Calu3 (cell line): ENCODE measurements at places on chromosomes 12 and 14. TPM values are rescaled to one million over a fixed set of nuclear protein-coding genes. Genes with fewer than 3 reads are reported as not detected.

GRCh38 chr12:12051668-12052067 lies 19.1 kb upstream of the BCL2L14 start:
- no peak for DNase-seq

C3AR1 gene
- not detected in 2 replicates for total RNA-seq

- no peak for DNase-seq
Measured at GRCh38 chr14:69660344-69661193, 49.2 kb downstream of the SUSD6 start.

DNA sequence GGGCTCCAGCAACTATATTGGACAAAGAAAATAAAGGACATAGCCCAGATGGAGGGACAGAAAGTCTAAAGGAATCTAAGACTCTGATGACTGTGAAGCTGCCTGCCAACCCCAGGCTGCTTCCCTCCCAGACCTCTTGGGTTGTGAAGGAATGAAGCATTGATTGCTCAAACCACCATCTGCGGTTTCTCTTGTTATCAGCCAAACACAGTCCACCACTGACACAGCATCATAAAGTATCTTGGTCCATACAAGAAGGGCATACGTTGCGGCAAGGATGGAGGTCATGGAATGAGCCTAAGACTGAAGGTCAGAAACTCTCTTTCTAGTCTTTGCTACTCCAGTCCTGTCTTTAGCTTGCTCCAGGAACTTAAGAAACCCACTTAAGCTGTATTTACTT lies 58.5 kb upstream of the PLXNC1 start:
- no peak for DNase-seq

DNA sequence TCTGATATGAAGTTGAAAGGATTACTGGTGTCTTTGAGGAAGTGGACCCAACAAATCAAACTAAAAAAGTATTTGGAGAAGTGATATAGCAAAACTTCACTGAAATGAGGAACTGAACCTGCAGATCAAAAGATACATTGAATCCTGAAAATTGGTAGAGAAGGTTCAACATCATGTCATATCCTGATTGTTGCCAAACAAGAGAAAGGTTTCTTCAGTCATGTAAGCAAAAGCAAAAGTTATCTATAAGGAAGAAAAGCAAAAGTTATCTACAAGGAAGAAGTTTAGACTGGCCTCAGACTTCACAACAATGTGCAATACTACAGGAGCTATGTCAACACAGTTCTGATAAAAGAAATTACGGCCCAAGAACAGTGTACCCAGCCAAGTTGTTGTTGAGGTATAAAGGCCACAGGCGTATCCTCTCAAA lies 142.7 kb downstream of the RAD51B start:
- DNase-seq: peak; percentile 9

DNA sequence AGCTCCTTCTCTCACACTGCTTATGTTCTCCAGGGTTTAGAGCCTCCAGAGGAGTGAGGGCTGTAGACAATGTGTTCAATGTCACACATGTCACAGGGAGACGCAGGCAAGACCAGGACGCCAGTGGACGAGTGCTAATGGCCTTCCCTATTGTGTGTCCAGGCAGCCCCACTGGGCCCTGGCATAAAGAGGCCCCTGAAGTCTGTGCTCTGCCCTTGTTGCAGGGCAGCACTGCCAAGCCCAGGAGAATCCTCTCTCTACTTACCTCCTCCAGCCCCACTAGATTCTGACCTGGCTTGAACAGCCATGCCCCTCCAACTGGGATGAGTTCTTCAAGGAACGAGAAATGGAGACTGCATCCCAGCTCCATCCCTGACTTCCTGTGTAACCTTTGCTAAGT lies 24.8 kb upstream of the TMEM106C start:
- DNase-seq: no peak

KCNC2 gene
- total RNA-seq: not detected in 2 replicates

DCN gene
- not detected in 2 replicates for total RNA-seq

TMPRSS12 gene
- not detected in 2 replicates for total RNA-seq

DNA sequence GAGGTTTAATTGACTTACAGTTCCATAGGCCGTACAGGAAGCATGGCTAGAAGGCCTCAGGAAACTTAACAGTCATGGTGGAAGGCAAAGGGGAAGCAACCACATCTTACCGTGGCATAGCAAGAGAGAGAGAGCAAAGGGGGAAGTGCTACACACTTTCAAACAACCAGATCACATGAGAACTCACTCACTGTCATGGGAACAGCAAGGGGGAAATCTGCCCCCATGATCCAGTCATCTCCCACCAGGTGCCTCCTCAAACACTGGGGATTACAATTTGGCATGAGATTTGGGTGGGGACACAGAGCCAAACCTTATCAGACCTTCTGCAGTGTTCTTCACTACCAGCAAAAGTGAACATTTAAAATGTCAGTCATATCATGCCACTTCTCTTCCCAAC lies 58.9 kb downstream of the USP15 start:
- DNase-seq: no peak

LYZ gene
- 353 and 392 TPM in 2 replicates for total RNA-seq

DNA sequence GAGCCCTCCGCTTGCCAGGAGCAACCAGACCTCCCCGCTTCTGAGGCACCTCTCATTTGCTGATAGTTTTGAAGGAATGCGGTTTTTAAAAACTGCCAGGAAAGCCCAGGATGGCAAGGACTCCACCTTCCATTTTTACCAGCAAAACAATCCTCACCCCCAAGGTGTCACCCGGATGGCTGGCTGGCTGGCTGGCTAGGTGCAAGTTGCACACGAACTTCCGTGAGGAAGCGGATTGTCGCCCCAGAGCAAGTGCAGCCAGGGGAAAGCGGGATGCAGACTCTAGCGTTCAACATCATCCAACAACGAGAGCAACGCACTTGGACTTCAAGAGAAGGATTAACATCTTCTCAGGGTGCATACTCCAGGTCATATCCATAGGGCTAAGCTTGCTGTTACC lies 125.4 kb downstream of the RIMBP2 start:
- DNase-seq: no peak

- no peak for DNase-seq
Measured at GRCh38 chr12:4506870-4507269, 31.8 kb upstream of the RAD51AP1 start.

GRCh38 chr12:110180591-110181005 lies 56.4 kb downstream of the IFT81 start:
- no peak for DNase-seq

GRCh38 chr14:99548871-99549515 lies 55.0 kb downstream of the CCDC85C start:
- no peak for DNase-seq

GRCh38 chr12:39771456-39771855 lies 151.9 kb upstream of the ABCD2 start:
- DNase-seq: peak; percentile 2

GRCh38 chr14:21261824-21262223 lies 7.4 kb downstream of the HNRNPC start:
- DNase-seq: no peak

DNA sequence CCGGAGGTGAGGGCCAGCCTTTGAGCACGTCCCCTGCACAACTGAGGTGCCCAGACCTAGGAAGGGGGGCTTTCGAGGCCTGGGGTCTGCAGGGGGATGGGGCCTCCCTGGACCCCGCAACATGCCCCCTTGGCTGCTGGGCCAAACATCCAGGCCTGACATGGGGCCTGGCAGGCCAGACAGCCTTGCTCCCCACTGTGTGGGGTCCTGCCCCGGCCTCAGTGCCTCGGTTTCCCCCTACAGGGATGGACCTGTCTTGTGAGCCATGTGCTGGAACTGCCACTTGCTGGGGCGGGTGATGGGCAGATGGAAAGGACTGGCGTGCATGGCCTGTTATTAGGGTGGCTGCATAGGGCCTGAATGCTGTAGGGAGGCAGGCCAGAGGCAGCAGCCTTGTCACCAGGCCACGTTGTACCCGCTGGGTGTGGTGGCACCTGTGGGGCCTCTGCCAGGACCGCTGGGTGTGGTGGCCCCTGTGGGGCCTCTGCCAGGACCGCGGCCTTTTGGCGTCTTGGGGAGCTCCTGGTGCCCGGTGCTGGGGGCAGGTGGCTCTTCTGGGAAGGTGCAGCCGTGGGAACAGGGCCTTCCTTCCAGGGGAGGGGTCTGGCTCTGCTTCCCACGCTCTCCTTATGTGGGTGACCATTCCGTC lies 20.4 kb downstream of the ASPG start:
- DNase-seq: peak; percentile 0

- DNase-seq: no peak
Measured at GRCh38 chr12:69173368-69173767, 66.0 kb upstream of the CPSF6 start.

- DNase-seq: no peak
Measured at GRCh38 chr14:69154779-69155178, 1.9 kb upstream of the DCAF5 start.

ATF1 gene
- total RNA-seq: 22.9 and 23.4 TPM in 2 replicates

DNA sequence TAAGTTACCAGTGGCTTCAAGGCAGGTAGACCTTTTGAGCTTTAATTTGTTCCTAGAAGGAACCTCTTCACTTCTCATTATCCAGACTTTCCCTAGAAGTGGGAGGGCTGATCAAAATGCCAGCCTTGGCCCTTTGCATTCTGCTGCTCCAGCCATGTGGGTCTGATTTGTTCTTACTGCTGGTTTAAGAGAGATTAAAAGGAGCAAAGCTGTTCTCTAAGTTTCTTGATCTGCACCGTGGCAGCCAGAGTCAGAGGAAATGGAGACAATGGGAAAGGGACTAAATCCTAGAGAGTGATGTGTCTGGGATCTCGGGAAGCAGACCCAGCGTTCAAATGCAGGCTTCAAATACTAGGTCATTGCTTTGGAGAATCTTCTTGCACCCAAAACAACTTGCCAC lies 759.7 kb downstream of the DIO2 start:
- DNase-seq: no peak

GRCh38 chr12:97425802-97426491 lies 36.7 kb upstream of the RMST start:
- DNase-seq: no peak

DNA sequence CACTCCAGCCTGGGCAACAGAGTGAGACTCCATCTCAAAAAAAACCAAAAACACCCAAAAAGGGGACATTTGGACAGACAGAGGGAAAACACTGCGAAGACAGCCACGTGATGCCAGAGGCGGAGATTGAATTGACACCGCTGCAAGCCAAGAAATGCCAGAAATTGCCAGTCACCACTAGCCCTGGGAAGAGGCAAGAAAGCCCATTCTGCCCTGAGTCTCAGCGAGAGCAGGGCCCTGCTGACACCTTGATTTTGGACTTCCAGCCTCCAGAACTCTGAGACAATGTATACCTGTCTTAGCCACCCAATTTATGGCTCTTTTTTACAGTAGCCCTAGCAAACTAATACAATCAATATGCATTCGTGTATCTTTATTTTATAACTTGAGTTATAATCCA lies 7.4 kb upstream of the IGFBP6 start:
- no peak for DNase-seq

DNA sequence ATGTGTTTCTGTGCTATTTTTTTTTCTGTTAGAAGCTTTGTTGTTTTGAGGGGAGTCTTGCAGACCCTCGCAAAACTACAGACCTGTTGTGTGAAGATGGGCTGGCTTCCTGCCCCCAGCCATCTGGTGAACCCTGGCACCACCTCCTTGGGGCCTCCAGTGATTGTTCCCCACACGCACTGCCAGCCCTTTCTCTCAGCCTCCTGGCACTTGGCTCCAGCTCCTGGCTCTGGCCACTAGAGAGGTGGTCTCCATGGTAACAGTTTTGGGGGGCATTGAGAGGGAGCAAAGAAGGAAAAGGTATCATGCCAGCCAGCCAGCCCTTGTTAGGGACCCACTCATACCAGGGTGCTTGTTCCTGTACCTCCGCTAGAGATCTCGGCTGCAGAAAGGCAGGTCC lies 176.4 kb upstream of the RPH3A start:
- no peak for DNase-seq

DNA sequence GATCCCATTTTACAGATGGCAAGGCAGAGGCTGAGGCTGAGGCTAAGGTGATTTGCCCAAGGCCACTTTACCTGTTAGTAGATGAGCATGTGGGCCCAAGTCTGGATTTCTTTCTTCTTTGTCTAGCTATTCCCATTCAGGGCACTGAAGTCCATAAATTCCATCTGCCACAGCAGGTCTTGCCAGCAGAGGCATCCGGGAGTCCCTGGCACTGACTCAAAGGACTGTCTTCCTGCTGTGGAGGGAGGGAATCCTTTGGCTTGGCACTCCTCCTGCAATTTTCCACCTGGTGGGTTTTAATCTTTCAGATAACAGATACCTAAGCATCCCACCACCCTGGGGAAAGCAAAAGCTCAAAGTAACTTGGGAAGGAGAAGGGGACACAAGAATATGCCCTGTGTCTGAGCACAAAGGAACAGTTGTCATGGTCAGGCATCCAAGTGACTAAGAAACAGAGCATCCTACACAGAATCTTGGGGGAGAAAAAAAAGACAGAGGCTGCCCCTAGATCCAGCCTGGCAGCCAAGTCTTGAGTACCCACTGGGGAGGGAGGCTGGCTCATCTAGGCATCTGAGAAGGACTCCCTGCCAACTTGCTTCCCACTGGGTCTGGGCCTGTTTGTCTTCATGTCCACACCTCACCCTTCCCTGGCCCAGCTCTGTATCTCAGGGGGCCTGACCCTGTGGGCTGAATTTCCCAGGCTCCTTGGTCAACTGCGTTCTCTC lies 35.6 kb upstream of the CMKLR1 start:
- DNase-seq: no peak

SPX gene
- 0.20 TPM in 1 of 2 replicates, not detected in the other for total RNA-seq

GRCh38 chr12:108232565-108232964 lies 103.5 kb downstream of the WSCD2 start:
- peak; percentile 19 for DNase-seq

GRCh38 chr12:80188576-80188975 lies 89.2 kb downstream of the OTOGL start:
- no peak for DNase-seq
